A549 treated with Hydrocortisone at 1 μM for 4 hours (cell line): ENCODE measurements at places on chromosomes 12 and 14. TPM values are rescaled to one million over a fixed set of nuclear protein-coding genes. Genes with fewer than 3 reads are reported as not detected.

Gene SERPINA9
- not detected in 5 replicates for total RNA-seq

Gene CABP1
- 0.10 to 0.32 TPM (median 0.29 TPM) in 5 replicates for total RNA-seq

Gene IL31
- not detected in 5 replicates for total RNA-seq

Gene LMNTD1
- total RNA-seq, result not detected in 5 replicates

Gene BORCS5
- 7.2 to 10.8 TPM (median 9.0 TPM) in 5 replicates for total RNA-seq

Gene OVCH1
- not detected in 5 replicates for total RNA-seq

Gene SLC17A8
- total RNA-seq, result 0.12 TPM in 1 of 5 replicates, not detected in the others
